ENCODE measurements at places on chromosomes 7 and 10.

DNA sequence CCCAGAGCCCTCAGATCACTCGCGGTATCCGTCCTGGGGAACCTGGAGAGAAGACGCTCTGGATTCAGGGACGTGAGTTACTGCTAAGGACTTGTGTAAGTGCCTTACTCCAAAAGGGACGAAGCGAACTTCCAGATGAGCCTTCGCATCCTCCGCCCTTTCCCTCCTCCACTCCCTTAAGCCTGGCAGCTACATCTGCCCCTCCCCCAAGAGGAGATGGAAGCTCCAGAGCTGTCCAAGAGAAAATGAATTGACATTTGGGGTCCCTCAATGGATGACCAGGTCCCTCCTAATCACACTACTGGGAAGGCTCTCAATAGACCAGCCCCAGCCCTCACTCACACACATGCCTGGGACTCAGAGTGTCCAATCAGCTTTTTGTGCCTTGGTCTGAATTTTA lies 31.3 kb upstream of the GDF10 start:
- no peak for DNase-seq

- DNase-seq = no peak
Observed at GRCh38 chr10:22644222-22644621, 70.2 kb downstream of the PIP4K2A start.

- DNase-seq = no peak
Observed at GRCh38 chr10:95451150-95451549, 110.0 kb downstream of the SORBS1 start.

GRCh38 chr7:55177068-55177530 lies 158.3 kb downstream of the EGFR start:
- no peak for DNase-seq

GRCh38 chr7:38451840-38452239 lies 178.4 kb upstream of the TARP start:
- peak; percentile 14 for DNase-seq

DNA sequence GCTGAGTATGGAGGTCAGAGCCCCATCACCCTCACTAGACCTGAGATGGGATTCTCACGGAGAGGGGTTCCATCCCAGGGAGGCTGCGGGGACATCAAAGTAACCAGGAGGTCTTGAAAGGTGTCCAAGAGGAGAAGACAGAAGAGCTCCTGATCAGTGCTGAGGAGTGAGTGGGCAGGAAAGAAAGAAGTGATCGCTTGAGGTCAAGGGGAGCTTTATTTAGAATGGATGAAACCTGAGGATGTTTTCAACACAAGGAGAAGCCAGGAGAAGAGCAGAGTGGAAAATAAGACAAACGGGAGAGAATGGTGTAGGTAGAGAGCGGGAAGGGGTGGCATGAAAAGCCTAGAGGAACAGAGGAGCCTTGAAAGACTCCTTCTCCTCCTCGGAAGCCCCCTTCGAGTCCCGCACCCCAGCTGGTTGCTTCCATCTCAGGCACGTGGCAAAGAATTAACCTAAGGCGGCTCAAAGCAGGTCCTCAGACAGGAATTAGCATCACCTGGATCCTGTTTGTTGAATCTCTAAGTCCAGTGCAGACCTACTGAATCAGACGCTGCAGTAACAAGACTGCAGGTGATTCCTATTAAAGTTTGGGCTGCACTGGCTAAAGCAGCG lies 5.8 kb downstream of the SVIL start:
- no peak for DNase-seq

GRCh38 chr10:119700321-119700954 lies 25.4 kb upstream of the INPP5F start:
- no peak for DNase-seq

DNA sequence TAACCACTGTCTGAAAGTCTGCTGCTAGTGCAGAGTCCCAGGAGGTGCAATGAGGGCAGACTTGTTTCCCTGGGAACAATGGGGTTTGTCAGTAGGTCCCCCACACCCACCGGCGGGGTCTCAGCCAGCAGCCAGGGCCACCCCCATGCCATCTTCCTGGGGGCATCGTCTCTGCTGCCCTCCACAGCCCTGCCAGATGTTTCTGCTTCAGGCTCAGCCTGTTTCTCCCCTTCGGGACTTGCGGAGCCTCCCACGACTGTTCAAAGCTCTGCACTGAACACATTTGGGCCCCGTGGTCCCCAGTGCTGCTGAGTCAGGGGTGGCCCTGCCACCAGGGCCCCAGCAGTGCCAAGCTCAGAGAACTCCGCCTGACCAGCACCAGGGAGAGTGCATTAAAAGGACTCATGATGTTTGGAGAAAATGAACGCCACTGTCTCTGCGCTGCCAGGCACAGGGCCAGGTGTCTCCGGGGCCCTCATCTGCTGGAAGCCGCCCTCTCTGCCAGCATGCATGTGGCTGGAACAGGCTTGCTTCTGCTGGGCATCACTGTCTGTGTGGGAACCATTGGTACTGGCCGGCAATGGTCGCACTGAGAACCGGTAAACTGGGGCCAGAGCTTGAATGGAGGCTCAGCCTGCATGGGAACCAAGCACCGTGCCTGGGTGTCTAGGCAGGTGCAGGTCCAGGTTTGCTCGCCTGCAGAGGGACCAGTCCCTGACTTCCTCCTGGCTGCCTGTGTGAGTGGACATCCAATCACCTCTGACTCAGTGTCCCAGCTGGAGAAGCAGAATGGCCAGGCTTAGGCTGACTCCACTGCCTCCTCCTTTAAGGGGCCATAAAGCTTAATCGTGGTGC lies 345.1 kb downstream of the GLRX3 start:
- DNase-seq = no peak

DNA sequence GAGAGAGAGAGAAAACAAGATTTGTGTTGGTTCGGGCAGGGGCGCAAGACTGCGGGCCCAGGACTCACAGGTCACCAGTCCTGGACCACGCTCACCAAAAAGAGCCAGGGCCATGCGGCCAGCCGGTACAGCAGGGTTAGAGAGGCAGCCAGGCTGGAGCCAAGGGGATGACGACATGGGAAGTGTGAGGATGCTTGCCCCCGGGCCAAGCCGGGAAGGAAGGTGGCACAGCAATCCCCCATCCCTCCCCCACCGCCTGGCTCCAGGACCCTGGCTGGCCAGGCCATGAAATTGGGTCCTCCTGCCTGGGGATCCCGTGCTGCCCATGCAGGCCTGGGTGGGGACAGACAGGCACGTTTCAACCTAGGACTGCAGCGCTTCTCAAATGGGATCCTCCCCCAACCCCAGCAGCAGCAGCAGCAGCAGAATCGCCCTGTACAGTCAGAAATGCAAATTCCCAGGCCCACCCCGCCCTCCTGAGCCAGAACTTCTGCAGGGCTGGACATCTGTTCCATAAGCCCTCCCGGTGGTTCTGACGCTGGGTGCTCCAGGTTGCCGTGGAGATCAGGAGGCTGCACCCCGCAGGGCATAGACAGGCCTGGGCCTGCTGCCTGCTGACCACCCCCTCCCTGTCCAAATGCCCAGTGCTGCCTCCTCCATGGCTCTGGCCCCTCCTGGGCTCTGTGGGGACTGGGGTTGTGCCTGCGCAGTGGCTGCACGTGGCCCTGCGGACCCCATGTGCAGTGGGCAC lies 35.0 kb downstream of the YKT6 start:
- no peak for DNase-seq

DNA sequence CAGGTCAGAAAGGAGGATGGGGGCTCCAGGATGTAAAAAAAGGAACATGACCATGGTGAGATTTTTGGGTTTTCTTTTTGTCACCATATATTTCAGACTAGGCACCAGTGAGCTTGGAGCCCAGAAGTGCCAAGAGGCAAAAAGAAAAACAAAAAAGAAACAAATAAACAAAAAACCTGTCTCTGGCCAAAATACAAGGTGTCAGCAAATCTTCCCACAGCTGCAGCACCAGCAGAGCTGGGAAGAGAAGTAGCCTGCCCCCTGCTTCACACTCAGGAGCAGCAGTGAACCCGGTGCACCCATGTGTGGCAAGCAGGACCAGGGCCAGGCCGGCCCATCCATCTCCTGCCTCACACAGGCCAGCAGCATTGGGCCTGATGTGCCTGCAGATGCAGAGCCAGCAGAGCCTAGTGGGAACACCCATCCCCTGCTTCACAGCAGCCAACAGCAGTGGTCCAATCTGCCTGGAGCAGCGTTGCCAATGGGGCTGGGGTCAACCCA lies 34.7 kb upstream of the C10orf71 start:
- DNase-seq = no peak
